ENCODE measurements at places on chromosomes 12 and 14.

GRCh38 chr12:43762596-43762995, 3.8 kb downstream of the IRAK4 start:
- DNase-seq: no peak

DNA sequence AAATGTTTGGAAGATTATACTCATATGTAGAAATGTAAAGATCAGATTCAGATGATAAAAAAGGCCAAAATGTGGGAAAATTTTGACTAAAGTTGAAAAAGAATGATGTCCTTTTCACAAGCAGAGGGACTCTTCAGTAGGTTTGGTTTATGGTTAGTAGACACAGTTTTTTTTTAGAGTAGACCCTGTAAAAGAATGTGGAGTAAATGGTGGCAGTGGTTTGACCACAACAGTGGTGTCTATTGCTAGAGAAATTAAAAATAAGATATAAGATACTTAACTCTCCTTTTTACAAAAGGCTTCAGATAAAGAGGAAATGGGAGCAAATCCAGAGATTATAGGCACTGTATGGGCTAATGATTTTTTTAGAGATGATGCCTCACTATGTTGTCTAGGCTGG, 21.8 kb downstream of the RAP1B start:
- DNase-seq: no peak

DNA sequence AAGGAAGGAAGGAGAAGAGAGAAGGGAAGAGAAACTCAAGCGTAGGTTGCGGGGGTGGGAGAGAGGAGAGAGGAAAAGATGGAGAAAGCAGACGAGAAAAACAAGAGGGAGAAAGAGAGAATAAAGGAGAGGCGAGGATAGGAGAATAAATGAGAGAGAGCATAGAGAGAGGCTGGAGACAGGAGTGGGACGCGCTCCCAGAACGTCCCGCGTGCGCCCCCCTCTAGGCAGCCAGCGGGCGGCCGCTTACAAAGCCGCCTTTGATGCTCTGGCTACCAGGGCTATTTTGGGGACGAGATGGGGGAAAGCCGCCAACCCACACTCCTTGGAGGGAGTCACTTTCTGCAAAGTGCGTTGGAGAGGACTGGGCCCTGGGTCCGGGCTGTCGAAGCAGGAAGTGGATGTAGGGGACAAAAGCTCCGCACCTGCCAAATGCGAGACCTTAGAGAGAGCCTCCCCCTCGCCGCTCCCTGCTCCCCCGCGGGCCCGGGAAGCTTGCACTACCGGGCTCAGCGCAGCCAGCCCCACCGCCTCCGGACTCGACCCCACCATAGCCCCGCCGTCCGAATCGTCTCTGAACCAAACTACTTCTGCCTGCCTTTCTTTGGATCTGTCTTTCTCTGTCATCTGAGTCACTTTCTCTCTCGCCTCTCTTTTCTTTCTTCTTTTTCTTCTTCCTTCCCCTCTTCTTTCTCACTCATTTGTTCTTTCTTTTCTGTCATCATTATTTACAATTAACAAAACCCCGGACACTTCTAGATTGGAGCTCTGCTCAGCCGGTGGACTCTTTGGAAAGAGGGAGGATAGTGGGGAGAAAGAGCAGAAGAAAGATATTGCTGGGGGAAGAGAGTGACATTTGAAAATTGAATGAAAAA, 8.0 kb downstream of the ASCL1 start:
- DNase-seq: no peak

DNA sequence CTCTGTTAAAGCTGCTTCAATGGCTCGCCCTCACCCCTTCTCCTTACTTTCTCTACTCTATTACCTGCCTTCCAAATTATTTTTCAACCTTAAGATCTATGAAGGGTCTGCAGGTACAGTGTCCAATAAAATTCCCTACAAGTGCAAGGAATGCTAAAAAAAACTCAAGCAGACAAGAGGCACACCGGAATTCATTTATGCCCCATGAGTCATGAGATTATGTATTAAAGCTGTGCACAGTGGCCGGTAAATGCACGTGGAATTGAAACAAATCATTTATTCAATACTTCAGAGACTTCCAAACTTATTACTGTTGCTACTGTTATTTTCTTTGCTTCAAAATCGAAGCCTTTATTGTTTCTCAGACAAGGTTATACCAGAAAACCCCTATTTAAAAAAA, 68.4 kb downstream of the ST8SIA1 start:
- DNase-seq: no peak

- DNase-seq: no peak
Observed at GRCh38 chr12:104094284-104094683, 30.0 kb downstream of the HCFC2 start.

- peak; percentile 60 for DNase-seq
Observed at GRCh38 chr12:57904848-57905811, 36.2 kb upstream of the ATP23 start.
